ENCODE measurements at places on chromosomes 1 and 21.
A peak's percentile ranks its signal among the peaks of the same experiment; 100 is the strongest.

GRCh38 chr1:94239051-94239450 is 1.7 kb upstream of the ARHGAP29 start:
- no peak for DNase-seq

DNA sequence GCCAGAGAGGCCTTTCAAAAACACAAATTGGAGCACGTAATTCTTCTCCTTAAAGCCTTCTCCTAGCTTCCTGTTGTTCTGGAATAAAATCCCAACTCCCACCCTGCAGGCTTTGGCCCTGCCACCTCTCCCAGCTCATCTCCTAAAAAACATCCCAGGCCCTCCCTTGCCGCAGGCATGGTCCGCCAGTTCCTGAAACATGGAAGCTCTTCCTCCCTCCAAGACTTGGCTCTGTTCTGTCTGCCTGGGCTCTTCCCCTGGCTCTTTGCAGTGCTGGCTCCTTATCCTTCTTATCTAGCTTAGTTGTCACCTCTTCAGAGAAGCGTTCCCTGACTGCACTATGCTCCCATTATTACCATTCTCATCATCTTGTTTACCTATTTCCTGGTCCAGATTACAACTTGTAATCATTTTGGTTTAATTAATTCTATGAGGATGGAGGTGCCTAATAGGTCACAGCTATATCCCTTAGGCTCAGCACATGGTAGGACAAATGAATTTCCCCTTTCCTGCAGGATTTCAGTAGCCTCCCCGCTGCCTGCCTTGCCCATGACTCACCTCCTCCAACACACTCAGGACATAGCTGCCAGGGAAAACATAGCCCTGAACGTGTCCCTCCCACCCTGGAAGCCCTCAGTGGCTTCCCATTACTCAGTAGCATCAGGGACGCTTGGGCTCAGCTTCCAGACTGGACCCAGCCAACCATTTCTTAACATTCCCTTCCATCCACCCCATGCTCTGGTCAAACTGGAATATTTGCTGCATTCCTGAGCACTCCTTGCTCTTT is 15.7 kb upstream of the IGSF21 start:
- no peak for DNase-seq

GRCh38 chr1:174965362-174966007 is 34.3 kb upstream of the CACYBP start:
- peak; percentile 44 for DNase-seq

DNA sequence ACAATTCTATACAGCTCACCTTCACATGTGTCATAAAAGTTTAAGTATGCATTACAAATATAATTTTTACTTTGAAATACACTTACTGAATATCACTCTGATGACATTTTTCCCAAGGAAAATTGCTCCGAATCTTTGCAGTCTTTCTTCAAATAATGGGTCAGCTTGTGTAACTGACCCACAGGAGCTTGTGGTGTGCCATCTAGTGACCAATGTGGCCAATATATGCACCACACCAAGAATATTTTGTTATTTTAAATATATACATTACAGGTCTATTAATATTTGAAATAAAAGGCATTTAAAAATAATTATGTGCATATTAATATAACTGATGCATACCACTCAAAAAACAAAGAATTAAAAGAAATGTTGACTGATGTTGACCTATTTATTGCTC is 271.4 kb downstream of the TBX15 start:
- no peak for DNase-seq

DNA sequence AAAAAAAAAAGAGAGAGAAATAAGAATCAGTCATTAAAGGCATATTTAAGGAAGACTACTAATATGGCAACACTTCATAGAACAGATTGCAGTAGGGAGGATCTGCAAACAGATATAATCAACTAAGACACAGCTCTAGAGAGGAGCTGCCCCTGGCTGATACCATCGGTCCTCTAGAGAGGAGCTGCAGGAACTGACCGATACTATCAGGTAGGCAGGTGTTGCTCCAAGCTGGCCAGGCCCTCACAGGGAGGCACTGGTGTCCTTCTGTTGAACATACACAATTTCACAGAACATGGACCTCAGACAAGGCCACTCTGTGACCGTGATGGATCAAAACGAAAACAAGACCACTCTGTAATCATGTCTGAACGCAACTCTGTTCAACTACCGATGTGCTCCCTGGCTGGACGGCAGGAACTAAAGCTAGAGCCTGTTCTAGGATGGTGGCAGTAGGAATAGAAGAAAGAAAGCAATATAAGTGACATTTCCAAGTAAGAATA is 15.5 kb downstream of the SMYD3 start:
- DNase-seq = no peak

DNA sequence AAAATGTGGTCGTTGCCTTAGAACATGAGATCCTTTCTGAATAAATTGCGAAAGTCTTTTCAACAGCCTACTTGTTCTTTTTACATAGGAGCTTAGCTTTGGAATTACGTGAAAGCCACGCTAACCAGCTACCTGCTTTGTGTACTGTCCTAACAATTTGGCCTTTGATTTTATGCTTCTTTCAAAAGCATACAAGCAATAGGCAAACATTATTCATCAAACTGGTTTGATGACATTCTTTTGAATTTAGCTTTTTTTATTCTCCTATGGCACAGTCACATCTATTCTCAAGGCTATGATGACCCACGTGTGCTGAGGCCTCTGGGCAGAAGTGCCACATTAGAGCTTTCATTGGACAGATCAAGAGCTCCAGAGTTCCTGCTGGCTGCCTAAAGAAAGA is 178.0 kb upstream of the DPT start:
- no peak for DNase-seq

DNA sequence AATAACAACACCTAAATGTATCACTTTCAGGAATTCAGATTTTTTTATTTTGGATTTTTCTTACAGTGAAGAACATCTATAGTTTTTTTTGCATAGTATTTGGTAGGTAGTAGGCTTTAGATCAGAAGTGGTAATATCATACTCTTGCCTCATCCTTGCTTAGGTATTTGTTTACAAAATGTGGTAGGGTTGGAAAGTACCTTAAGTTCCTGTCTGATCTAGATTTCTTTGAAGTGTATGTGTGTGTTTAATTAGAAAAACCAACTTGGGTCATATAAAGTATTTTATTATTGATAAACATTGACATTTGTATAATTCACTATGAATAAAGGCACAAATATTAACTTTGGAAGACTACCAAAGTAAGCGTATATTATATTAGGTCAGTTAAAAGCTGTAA is 85.3 kb upstream of the GPR88 start:
- no peak for DNase-seq

Measured in activated CD4-positive, alpha-beta memory T cell treated with anti-CD3 and anti-CD28 coated beads, Interleukin-2, amount 10 ng/mL, durations not matched to agents 7 days and 5 days (primary cell).